ENCODE measurements at places on chromosomes 1 and 21.
A peak's percentile ranks its signal among the peaks of the same experiment; 100 is the strongest.

GRCh38 chr21:43953021-43953420, 59.1 kb upstream of the TRAPPC10 start:
- DNase-seq, result peak; percentile 16

- DNase-seq, result no peak
Observed at GRCh38 chr21:32907521-32907920, 118.2 kb upstream of the OLIG2 start.

DNA sequence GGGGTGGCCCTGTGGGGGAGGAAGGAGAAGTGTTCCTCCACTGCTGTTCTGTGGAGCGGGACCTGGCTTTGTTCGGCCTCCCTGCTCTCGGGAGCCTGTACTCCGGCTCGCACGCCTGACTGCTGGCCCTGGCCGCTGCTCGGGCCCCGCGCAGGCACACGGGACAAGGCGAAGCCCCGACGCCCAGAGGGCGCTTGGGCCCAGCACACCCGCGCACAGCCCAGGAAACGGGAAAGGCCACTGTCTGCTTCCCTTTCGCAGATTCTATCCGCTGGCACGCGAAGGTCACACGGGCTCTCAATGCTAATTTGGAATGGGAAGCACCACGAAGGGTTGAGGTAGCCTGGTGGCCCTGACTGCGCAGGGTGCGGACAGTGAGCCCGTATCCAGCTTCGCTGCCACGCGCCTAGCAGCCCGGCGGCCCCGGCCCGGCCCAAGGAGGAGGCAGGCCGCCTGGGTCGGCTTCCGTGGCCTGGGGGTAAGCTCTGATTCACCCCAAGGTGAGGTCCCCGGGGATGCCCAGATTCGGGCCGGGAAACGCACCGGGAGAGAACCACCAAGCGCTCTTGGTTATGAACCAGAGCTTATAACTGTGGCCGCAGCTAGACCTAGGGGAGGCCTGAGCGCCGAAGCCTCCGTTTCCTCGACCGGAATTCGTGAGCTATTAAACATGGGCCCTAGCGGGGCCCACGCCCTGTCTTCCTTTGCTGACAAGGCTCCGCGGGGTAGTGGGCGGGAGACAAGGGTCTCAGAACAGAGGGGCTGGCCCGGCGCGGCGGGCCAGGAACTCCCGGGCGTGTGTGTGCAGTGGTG, 19.7 kb upstream of the TBX15 start:
- no peak for DNase-seq

DNA sequence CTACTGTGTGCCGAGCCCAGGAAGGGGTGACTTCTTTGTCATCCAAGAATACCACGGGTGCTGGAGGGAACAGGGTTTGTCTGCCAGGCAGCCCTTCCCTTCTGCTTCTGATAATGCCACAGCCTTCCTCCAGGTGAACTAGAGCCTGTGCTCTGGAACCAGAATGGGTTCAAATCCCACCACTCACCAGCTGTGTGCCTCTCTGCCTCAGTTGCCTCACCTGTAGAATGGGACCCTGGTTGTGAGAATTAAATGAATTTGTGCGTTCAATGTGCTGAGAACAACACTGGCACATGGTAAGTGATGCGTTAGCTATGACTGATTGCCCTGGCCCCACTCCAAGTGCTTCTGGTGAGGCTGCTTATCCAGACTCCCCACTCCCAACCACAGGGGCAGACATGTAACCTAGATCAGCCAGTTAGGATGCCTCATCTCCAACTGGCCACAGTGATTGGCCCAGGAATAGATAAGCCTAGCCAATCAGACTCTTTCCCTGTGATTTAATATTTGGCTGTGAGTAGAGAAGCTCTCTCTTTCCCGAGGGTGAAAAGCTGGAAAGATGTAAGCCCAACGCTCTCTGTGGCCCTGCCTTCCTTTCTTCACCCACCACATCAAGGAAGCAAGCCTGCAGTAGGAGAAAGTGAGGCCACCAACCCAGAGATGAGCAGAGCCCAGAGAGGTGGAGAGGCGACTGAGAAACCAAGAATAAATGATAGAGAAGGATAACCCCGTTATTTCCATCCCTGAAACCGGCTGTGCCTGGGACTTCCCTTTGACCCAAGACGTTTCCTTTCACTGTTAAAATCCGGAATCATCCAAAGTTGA, 20.8 kb upstream of the LAPTM5 start:
- DNase-seq, result peak; percentile 73

- peak; percentile 52 for DNase-seq
Observed at GRCh38 chr21:37365517-37366481, 774 bp upstream of the DYRK1A start.

- DNase-seq, result no peak
Observed at GRCh38 chr21:39664586-39664985, 51.8 kb downstream of the B3GALT5 start.

GRCh38 chr1:53981220-53981619, 35.1 kb downstream of the LRRC42 start:
- DNase-seq, result no peak

- DNase-seq, result no peak
Observed at GRCh38 chr1:199308349-199308846, 669.6 kb downstream of the PTPRC start.

All from foreskin fibroblast (primary cell).